NCI-H1092 (cell line): ENCODE measurements at places on chromosomes 6 and 20.

DNA sequence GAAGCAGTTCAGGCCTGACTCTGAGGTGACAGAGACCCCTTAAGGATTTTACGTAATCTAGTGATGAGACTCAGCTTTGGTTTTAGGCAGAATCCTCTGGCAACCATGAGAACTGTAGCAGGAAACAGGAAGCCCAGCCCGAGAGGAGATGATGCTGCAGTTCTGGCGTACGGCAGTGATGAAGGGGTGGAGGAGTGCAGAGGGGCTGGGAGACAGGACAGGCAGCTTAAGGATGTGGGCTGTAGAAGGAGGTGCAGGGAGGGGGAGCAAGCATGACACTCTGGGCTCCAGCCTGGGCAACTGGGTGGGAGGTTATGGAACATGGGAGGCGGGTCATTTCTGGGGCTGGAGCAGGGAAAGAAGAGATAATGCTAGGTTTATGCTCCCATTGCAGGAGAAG, 67.1 kb downstream of the LRFN2 start:
- DNase-seq: no peak

DNA sequence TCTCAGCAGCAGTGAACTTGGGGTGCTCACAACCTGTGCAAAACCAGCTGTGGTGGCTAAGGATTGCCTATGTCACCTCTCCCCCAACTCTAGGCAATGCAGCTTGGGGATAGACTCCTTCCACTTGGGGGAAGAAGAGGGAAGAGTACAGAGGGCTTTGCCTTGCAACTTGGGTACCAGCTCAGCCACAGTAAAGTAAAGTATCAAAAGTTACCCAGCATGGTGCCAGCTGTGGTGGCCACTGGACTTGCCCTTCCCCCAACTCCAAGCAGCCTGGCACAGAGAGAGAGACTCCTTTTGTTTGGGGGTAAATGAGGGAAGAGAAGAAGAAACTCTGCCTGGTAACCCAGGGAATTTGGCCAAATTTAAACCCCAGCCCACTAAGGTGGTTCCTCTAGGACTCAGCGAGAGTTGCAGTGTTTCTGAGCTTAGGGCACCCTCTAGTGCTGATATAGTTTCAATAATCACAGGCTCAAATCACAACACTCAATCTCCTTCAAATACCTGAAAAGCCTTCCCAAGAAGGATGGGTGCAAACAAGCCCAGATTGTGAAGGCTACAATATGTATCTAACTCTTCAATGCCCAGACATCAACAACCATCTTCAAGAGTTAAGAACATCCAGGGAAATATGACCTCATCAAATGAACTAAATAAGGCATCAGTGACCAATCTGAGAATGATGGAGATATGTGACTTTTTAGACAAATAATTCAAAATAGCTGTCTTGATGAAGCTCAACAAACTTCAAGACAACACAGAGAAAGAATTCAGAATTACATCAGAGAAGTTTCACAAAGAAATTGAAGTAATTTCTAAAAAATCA, 7.6 kb upstream of the DEFB129 start:
- no peak for DNase-seq

GRCh38 chr6:39287601-39288000, 26.6 kb downstream of the KCNK17 start:
- no peak for DNase-seq

DNA sequence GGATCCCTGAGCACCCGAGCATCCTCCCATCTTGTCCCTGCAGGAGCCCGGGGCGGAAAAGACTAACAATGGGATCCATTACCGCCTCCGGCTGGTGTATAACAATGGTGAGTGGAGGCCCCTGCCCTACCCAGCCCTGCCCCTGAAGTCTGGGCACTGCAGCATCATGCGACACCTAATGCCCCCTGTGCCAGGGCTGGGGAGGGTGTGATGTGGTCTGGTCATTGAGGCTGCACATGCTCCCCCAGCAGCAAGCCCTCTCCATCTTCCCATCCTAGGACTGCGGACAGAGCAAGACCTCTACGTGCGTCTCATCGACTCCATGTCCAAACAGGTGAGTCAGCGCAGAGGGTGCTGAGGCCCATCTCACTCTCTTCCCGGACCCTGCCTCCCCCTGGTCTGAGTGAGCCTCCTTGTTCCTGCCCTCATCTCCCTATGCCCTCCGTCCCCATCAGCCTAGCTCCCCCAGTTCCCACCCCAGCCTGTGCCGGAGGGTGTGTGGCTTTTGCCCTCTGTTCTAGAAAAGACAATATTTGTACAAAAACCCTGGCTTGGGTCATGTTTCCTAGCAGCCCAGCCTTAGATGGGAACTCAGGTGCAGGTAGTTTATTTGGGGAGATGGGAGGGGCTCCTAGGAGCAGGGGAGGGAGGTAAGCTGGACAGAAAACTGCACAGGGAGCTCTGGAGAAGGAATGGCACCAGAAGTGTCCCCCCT, 13.5 kb downstream of the EBF4 start:
- DNase-seq: no peak

DNA sequence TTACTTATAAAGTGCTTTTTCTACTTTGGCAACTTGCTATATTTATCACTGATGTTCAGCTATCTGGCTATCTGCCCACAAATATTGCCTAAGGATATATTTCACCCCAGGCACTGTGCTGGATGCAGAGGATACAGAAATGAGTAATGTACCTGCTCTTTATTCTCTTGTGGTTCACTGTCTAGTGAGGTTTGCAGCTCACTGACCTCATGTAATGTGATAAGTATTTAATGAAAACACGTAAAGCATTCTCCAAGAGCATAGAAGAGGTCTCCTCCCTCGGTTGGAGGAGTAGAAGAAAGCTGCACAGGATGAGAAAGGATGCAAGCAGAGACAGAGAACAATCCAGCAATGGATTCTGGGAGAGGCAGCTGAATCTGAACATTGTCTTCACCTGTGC, 610.7 kb downstream of the CBLN4 start:
- DNase-seq: no peak

DNA sequence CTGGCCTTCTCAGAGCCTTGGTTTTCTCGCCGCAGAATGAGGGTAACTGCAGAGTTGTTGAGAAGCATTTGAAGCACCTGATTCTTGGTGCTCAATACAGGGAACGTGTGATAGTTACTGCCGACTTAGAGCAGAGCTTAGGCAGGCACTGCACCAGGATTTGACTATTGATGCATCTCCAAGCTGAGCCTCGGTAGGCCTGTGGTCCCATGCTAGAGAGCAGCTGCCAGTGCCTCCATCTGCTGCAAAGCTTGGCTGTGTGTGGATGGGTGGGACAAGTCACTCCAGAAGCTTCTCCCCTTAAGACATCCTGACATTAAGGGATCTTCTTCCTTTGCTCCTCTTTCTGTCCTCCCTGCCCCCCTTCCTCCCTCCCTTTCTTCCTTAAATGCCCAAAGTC, 40.9 kb downstream of the FAM209B start:
- no peak for DNase-seq

GRCh38 chr6:123211777-123212545, 215.9 kb downstream of the CLVS2 start:
- no peak for DNase-seq

- DNase-seq: no peak
These were observed 16.8 kb upstream of the NAA20 start for GRCh38 chr20:20000211-20000968.

GRCh38 chr20:44069203-44070011, 117.6 kb downstream of the JPH2 start:
- DNase-seq: no peak

GRCh38 chr20:50517817-50518154, 7.6 kb downstream of the PTPN1 start:
- DNase-seq: no peak

GRCh38 chr6:151323791-151324487, 67.4 kb downstream of the ZBTB2 start:
- peak; percentile 73 for DNase-seq

- DNase-seq: no peak
These were observed 408.1 kb upstream of the MARCKS start for GRCh38 chr6:113449051-113449450.

DNA sequence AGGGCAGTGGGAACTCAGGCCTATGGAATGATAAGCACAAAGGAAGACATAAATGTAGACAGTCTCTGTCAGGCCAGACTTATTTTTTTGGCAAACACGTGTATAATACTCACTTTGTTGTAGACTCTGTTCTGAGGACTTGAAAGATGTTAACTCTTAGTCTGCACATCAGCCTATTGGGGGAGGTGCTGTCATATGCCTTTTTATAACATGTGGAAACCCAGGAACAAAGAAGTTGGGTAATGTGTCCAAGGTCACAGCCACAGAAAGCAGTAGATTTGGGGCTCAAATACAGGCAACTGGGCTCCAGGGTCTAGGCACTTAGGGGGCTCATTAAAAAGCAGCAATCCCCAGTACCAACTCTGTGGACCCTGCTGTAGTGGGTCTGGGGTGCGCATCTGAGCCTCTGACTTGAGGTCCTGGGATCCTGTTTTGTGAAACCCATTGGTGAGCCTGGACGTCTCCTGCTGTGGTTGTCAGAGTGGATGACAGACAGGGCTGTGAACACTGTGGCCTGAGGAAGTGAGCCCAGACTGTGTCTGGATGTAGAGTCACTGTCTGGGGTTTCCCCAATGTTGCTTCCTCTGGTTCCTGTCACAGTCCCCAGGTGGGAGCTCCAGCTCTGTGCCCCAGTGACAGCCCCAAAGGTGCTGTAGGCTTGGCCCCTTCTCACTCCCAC, 50.0 kb downstream of the CDH26 start:
- no peak for DNase-seq

GRCh38 chr20:20593447-20594170, 118.8 kb downstream of the RALGAPA2 start:
- DNase-seq: peak; percentile 76

DNA sequence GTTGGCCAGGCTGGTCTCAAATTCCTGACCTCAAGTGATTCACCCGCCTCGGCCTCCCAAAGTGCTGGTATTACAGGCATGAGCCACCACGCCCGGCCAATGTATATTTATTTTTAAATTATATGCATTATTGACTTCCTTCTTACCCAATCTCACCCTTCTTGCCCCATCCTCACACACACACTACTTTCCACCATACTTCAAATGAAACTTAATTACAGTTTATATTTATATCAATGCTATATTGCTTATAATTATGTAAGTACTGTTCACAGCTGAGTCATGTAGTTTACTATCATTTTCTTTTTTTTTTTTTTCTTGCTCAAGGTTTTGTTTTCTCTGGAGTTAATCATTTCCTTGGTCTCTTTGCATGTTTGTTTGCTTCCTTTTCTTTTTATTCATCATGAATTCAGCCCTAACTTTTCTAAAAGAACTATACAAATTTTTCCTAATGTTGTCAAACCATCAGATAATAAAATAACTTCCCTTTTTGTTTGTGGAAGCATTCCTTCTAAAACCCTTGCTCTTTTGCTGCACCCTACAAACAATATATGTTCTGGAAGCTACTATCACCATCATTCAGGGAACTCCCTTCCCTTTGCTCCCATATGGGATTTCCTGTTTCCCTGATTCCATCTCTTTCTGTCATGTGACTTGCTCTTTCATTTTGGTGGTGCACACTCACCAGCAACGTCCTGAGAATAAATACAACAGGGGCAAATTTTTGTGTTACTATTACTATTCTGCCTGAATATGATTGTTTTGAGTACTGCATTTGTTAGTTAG, 201.7 kb upstream of the SASH1 start:
- DNase-seq: no peak

GRCh38 chr6:145508107-145508506, 227.2 kb downstream of the EPM2A start:
- DNase-seq: no peak

- DNase-seq: no peak
These were observed 20.8 kb upstream of the CHRNA4 start for GRCh38 chr20:63381781-63382431.
